CD8-positive, alpha-beta T cell (primary cell): ENCODE measurements at places on chromosomes 12 and 14. TPM values are rescaled to one million over a fixed set of nuclear protein-coding genes. Genes with fewer than 3 reads are reported as not detected.

DNA sequence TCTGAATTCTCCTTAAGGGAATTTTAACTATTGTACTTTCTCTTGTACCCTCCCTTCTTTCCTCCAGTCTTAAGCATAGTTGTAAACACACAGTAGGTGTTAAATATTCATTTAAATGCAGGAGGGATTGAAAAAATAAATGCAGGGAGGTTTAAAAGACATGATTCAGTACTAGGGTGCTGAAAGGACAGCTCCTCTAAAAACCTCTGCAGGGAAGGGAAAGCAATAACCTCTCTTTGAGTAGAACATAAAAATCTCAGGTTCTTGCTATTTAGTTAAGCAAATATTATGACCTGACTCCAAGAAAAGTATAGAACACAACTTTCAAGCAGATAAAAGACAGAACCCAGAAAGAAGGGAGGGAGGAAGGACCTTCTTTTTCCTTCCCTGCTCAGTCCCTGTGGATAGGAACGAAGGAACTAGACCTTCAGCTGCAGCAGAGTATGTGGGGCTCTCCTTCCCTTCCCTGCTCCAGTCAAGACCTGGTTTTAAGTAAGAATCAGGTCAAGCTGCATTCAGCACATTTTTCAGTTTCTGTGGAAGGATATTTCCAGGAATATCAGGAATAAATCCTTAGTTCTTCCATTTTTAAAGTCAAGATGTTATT lies 4.7 kb downstream of the MAP3K9 start:
- DNase-seq, result no peak

GRCh38 chr12:123645878-123646277 lies 12.2 kb downstream of the GTF2H3 start:
- no peak for DNase-seq

GRCh38 chr12:118548887-118549509 lies 172.6 kb downstream of the SUDS3 start:
- no peak for DNase-seq

Gene TMPRSS12
- not detected for total RNA-seq

Gene ZC2HC1C
- not detected for total RNA-seq
